DMS 273 treated with DMSO at 0.1 percent for 48 hours (cell line): ENCODE measurements at places on chromosomes 16 and 17.
A peak's percentile ranks its signal among the peaks of the same experiment; 100 is the strongest.

- DNase-seq: peak; percentile 69
Observed at GRCh38 chr17:32490101-32490482, 3.3 kb downstream of the CDK5R1 start.

- DNase-seq: no peak
Observed at GRCh38 chr16:74232806-74233465, 63.7 kb upstream of the PSMD7 start.

GRCh38 chr17:75340631-75341030 is 51.4 kb upstream of the SLC25A19 start:
- DNase-seq: peak; percentile 58

DNA sequence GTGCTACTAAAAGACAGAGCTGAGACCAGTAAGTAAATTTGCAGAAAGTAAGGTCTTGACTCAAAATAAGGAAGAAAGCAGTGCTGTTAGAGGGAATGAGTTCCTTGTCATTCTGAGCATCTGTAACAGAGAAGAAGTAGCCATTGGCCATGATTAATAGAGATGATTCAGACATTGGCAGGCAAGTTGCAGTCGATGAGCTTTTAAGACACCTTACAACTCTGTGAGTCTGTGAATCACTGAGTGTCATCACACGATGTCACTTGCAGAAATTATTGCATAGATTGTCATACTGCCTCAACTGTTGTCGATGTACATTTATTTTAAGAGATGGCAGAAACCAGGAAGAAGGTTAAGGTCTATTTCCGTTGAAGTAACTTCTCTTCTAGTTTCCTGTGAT is 201.1 kb upstream of the CDH13 start:
- DNase-seq: no peak

GRCh38 chr16:51055434-51055833 is 95.6 kb downstream of the SALL1 start:
- DNase-seq: no peak

GRCh38 chr16:47634727-47635126 is 173.6 kb downstream of the PHKB start:
- no peak for DNase-seq

GRCh38 chr17:58270476-58271215 is 10.1 kb downstream of the MPO start:
- no peak for DNase-seq

DNA sequence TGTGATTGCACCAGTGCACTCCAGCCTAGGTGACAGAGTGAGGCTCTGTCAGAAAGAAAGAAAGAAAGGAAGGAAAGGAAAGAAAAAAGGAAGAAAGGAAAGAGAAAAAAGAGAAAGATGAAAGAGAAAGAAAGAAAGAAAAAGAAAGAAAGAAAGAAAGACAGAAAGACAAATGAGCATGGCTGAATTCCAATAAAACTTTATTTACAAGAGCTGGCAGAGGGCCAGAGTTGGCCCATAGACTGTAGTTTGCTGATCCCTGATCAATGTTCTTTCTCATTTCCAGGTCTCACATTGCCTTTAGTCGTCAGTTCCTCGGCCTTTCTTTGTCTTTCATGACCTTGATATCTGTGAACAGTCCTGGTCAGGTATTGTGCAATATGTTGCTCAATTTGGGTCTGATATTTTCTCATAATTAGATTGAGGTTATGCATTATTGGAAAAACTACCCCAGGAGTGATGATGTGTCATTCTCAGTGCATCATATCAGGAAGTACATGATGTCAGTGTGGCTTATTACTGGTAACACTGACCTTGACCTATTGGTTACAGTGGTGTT is 68.5 kb upstream of the MED9 start:
- DNase-seq: no peak

DNA sequence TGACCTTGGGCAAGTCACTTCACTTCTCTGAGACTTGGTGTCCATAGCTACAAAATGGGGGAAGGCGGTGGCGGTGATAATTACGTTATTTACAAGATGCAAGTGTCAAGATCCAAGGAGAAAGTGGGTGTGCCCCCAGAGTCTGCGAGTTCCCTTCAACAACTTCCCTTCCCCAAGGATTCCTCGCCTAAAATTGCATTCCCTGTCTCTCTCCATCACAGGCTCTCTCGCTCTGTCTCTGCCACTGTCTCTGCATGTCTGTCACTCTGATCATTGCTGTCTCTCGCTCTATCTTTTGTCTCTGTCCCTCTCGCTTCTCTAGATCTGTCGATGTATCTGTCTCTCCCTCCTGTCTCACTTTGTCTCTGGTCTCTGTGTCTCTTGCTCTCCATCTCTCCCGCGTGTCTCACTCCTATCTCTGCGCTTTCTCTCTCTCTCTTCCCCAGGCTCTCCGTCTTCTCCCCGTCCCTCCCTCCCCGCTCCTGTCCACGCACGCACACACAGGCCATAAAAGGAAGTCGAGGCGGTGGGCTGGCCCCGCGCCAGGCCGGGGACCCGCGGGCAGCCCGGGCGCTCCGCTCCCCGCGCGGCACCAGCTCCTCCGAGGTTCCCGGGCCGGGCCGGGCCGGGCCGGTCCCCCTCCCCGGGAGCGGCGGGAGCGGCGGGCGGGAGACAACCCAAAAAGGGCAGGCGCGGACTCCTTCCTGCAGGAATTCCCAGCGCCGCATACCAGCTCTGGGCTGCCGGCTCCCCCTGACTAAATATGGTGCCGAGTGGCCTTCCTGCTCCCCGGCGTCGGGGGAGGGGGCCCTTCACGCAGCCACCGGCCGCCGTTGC is 1.1 kb upstream of the MYH11 start:
- DNase-seq: no peak

- no peak for DNase-seq
Observed at GRCh38 chr16:80883159-80883642, 78.8 kb upstream of the CDYL2 start.

- DNase-seq: no peak
Observed at GRCh38 chr17:9862949-9863348, 37.2 kb downstream of the GLP2R start.

- DNase-seq: no peak
Observed at GRCh38 chr17:31486351-31487062, 95.0 kb downstream of the RAB11FIP4 start.
